ENCODE measurements at places on chromosomes 1 and 21.

- no peak for DNase-seq
These were observed 112.1 kb upstream of the ARTN start for GRCh38 chr1:43821471-43821870.

- DNase-seq: no peak
These were observed 31.0 kb downstream of the NCAM2 start for GRCh38 chr21:21029164-21029563.

- DNase-seq: no peak
These were observed at the start of gene PRELP for GRCh38 chr1:203475012-203475981. Gene PRELP (plus strand): TSS chr1:203475806. CDS start chr1:203483185, 7,379 bp downstream.

DNA sequence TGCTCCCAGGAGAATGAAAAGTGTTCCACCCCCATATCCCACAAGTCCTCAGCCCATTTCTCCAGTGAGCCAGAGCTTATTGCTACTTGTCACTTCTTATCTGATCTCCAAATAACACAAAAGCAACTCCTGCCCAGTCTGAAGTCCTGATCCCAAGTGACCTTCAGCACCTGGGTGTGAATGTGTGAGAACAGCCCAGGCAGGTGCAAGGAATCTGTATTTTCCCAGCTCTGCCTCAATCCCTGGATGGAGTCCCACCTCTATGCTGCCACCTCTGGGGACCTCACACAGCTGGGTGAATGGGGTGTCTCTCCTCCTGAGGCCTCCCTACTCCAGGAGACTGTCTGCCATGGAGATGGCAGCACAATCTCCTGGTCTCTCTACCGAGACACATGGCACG lies 402.4 kb upstream of the PROX1 start:
- DNase-seq: no peak

DNA sequence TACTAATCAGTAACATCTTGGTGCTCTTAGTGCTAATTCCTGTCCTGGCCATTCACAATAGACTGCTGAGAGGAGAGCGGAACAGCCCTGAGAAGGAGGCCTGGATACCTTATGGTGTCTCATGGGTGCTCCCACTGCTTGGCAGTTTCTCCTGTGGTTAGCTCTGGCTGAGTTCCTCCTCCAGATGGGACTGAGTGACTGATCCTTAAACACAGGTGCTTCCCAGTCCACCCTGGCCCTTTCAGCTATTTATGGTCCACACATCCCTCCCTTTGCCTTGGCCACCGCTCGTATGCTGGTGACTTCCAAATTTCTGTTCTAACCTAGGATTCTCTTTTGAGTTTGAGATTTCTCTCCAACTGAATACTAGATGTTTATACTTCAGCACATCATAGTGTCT lies 157.0 kb upstream of the CACNA1E start:
- DNase-seq: no peak

- peak; percentile 83 for DNase-seq
These were observed 187.7 kb upstream of the EDN2 start for GRCh38 chr1:41672173-41672572.

DNA sequence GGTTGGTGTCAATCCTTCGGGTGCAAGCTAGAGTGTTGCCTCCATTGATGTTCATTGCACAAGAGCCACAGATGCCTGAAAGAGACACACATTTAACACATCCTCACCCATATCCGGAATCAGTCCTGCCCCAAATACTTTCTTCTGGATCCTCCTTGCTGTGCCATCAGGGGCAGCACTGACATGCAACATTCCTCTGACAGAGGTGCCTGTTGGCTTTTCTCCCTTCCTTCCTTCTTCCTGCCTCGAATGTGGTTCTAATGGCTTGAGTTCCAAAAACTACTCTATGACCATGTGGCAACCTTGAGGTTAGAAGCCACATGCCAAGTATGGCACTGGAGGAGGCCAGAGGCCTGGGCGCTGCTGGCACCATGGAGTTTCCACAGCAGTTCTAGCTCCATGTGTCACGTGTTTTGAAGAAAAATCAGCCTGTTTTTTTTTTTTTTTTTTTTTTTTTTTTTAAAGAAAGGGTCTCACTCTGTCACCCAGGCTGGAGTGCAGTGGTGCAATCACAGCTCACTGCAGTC lies 17.0 kb upstream of the ATP13A2 start:
- no peak for DNase-seq

- no peak for DNase-seq
These were observed 1.3 kb downstream of the SRSF10 start for GRCh38 chr1:23978805-23979204.

GRCh38 chr21:32956061-32956656 lies 69.6 kb upstream of the OLIG2 start:
- no peak for DNase-seq

GRCh38 chr21:35563885-35564451 lies 496.4 kb downstream of the SETD4 start:
- DNase-seq: no peak

GRCh38 chr1:36349839-36350238 lies 26.4 kb upstream of the EVA1B start:
- no peak for DNase-seq

DNA sequence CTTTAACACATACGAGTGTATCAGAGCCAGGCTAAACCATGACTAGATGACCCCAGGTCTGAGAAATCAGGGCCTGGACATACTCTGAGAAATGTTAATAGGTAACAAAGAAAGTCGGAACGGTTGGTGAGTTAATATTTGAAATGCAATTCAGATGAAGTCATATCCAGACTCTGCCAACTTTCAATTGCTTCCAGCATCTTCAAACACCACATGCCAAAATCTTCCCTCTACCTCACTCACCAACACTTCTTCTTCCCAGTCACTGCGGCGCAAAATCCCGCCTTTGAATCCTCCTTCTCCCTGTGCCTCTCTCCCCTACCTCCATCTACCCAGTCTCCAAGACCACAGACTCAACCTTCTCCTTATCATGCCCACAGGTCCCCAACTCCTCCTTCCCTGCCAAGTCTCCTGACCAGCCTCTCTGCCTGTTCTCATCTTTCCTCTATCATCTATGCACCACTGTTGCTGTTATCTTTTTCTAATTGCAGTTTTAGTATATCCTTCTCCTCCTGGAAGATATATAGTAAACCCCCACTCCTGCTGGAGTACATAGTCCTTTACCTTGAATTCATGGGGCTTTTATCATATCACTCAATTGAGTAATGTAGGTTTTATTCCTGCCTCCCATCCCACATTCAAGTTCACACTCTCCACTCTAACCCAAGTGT lies 41.3 kb downstream of the ZBTB18 start:
- peak; percentile 96 for DNase-seq

DNA sequence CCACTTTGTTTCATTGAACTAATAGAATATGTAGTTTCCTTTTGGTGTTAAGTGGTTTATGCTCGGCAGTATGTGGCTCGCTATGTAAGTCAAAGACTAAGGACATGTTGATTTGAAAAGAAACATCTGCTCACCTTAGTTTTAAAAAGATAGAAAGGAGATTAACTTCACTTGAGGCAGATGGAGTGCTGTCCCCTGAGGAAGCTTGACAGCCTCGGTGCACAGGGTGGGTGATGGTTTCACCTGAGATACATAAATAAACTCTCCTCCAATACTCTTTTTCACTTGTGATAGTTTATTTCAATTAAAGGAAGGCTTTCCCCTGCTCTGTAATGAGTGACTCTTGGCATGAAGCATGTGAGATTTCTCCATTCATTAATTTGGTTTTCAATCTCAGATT lies 70.8 kb upstream of the FMN2 start:
- DNase-seq: no peak

- no peak for DNase-seq
These were observed 1039.9 kb downstream of the KCNT2 start for GRCh38 chr1:195568389-195568788.

- DNase-seq: no peak
These were observed 73.3 kb downstream of the ADARB1 start for GRCh38 chr21:45147473-45148315.

DNA sequence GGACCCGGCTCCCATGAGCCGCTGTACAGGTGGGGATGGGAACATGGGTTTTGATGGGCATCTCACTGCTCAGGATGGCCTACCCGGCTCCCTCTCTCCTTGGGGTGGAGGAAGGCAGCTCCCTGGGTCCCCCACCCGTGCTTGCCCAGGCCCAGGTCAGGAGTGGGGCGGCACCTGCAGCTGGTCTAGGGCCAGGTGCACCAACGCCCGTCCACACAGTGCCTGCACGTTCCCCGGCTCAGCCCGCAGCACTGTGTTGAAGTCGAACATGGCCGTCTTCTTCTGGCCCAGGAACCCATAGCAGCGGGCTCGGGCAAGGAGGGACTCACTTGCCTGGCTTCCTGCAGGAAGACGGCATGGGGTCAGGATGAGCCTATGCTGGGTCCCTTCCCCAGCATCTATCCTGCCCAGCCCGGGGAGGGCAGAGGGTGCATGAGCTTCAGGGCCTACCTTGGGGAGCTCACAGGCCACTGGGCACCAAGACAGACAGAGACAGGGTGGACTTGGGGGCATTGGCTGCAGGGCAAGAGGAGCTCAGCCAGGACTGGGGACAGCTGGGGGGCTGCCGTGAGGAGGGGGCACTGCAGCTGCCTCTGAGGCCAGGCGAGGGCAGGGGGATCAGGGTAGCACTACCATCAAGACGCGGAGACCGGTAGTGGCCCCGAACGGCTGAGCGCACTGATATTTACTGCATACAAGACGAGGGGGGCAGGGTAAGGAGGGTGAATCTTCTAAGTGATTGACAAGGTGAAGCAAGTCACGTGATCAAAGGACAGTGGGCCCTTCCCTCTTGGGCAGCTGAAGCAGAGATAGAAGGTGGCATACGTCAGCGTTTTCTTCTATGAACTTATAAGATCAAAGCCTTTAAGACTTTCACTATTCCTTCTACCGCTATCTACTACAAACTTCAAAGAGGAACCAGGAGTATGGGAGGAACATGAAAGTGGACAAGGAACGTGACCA lies 17.8 kb downstream of the TTC34 start:
- no peak for DNase-seq

DNA sequence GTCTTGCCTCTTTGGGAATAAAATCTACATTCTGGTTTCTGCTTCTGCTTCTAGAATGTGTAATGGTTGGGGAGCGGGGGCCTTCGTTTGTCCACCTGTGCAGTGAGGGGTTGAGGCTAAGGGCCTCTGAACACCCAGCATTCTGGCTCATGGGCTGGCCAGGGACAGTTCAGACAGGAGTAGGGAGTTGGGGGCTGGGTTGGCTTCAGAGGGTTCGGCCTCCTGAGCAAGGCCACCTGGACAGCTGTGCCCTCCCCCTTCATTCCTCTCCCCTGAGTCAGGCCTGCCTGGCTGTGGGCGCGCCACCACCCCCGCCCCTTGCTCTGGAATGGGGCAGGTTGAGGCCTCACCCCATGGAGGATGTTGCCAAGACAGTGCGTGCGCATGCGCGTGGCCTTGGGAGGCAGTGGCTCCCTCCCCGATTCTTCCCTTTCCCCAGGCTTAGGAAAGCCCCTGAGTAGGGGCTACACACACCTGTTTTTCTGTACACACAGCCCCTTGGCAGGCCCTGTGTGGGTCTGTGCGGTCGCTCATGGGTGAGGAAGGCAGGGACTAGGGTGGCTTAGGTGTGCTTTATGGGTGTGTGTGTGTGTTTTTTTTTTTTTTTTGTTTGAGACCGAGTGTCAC lies 57.0 kb downstream of the YARS1 start:
- peak; percentile 92 for DNase-seq

GRCh38 chr1:184545601-184546000 lies 158.8 kb downstream of the C1orf21 start:
- DNase-seq: no peak

DNA sequence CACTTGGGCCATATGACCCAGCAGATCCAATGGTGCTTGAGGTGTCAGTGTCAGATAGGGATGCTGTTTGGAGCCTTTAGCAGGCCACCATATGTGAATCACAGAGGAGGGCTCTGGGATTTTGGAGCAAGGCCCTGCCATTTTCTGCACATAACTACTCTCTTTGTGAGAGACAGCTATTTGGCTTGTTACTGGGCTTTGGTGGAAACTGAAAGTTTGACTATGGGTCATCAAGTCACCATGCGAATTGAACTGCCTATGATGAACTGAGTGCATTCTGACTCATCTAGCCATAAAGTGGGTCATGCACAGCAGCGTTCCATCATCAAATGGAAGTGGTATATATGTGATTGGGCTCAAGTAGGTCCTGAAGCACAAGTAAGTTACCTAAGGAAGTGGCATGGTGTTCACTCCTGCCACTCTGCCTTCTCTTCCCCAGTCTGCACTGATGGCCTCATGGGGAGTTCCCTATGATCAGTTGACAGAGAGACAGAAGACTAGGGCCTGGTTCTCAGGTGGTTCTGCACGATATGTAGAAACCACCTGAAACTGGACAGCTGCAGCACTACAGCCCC lies 447.3 kb downstream of the AGBL4 start:
- DNase-seq: no peak

DNA sequence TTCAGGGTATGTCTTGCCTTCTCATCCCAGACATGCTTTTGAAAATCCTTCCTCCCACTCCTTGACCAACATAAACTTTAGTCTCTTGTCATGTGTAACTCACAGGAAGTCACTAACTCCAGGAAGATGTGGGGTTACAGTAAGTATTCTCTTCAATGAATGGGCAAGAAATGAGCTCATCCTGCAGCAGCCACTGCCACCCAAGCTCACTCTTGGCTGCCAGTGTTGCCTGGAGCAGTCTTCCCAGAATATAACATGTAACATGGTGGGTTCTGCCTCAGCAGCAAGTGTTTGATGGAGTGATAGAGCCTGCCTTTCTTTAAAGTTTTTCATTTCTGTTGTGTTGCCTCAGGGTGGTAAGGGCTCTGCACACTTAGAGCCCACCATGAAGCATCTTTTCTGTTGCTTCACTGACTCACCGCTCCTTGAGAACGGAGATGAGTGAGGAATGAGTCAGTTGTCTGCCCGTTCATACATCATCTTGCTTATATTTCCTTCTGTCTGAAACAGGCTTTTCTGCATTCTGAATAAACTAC lies 187.0 kb downstream of the TPR start:
- peak; percentile 87 for DNase-seq

GRCh38 chr1:245118806-245119205 lies 36.0 kb upstream of the KIF26B start:
- DNase-seq: no peak

- DNase-seq: peak; percentile 23
These were observed 478 bp downstream of the MAD2L2 start for GRCh38 chr1:11680270-11681070.

- DNase-seq: no peak
These were observed 1.0 kb downstream of the FAM78B start for GRCh38 chr1:166165661-166166328.

GRCh38 chr1:206115791-206116190 lies 1.4 kb downstream of the AVPR1B start:
- DNase-seq: no peak

DNA sequence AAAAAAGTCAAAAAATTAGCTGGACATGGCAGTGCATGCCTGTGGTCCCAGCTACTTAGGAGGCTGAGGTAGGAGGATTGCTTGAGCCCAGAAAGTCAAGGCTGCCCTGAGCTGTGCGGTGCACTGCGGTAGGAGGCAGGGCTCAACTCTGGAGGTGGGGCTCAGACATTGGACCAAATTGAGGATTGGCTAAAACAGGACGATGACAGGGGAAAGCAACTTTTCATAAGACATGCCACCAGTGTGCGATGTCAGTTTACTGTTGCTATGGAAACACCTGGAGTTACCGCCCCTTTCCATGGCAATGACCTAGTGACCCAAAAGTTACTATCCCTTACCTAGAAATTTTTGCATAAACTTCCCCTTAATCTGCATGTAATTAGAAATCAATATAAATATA lies 85.3 kb downstream of the DISP3 start:
- DNase-seq: no peak
